K562 (cell line): ENCODE measurements at places on chromosomes 11 and 22.

DNA sequence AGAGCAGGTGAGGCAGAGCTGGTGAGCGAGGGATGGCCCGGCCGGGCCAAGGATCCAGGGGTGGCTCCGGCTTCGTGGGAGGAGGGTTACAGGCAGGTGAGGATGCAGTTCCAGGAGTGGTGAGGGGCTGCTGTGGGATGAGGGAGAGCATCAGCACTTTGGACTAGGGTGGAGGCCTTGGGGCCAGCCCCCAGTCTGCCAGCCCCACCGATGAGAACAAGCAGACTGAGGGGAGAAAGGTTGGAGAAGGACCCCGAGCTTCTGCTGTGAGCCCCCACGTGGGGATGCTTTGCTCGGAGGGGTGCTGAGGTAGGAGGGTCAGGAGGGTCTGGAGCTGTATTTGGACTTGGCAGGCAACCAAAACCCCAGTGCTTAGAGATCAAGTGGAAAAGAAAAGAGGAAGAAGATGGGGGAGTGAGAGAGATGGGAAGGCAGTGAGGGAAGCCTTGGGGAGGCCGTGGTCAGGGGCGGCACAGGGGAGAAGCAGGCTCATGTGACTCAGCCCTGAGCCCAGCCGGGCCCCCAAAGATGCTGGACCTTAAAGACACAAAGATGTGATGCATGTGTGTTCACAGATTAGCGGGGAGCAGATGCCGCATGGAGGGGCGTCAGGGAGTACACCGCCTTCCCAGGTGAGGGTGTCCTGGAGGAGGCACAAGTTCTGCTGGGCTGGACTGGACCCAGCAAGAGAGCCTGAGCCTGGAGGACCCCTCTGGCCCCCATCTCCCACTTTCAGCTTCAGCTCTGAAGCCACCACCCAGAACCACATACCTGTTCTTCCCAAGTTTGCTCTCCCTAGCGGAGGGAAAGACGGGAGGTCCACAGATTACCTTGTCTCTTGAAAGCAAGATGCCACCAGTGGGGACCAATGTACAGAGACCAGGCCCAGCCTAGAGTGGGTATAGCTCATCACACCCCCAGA lies 91.3 kb downstream of the CDKN1C start:
- H3K36me3 ChIP-seq: no peaks in the 10 kb centered on the region
- H3K27ac ChIP-seq: no peak overlapping the region
- 0 out of 2 replicates have a peak, but pooled peaks cover 3% of the 10 kb centered on the region for H3K27me3 ChIP-seq
- H3K4me1 ChIP-seq: peaks cover 70% of the 10 kb centered on the region
- no peak for DNase-seq
- no peak overlapping the region for H3K4me3 ChIP-seq

GRCh38 chr22:23212061-23213021 lies 32.0 kb downstream of the BCR start:
- no peak overlapping the region for H3K4me3 ChIP-seq
- H3K4me1 ChIP-seq: peaks cover 26% of the 10 kb centered on the region
- H3K27me3 ChIP-seq: no peaks in the 10 kb centered on the region
- peak; percentile 60 for DNase-seq

GRCh38 chr11:128921793-128922192 lies 20.9 kb downstream of the TP53AIP1 start:
- H3K36me3 ChIP-seq: no peaks in the 10 kb centered on the region
- H3K4me3 ChIP-seq: no peak overlapping the region
- H3K4me1 ChIP-seq: no peaks in the 10 kb centered on the region
- H3K27ac ChIP-seq: no peak overlapping the region
- H3K27me3 ChIP-seq: peaks cover 15% of the 10 kb centered on the region

GRCh38 chr11:71370895-71371673 lies 77.1 kb downstream of the DHCR7 start:
- no peak overlapping the region for H3K4me3 ChIP-seq
- H3K27me3 ChIP-seq: peaks cover 31% of the 10 kb centered on the region
- peak; percentile 6 for DNase-seq

- H3K4me3 ChIP-seq: no peak overlapping the region
- H3K27me3 ChIP-seq: no peaks in the 10 kb centered on the region
- no peaks in the 10 kb centered on the region for H3K36me3 ChIP-seq
- H3K27ac ChIP-seq: no peak overlapping the region
Measured at GRCh38 chr11:83449338-83449913, 163.3 kb upstream of the CCDC90B start.

- no peaks in the 10 kb centered on the region for H3K36me3 ChIP-seq
- no peaks in the 10 kb centered on the region for H3K27me3 ChIP-seq
- H3K27ac ChIP-seq: no peak overlapping the region
- no peak for DNase-seq
- H3K4me3 ChIP-seq: no peak overlapping the region
- H3K4me1 ChIP-seq: no peaks in the 10 kb centered on the region
Measured at GRCh38 chr11:10091314-10092045, 202.5 kb downstream of the SBF2 start.

GRCh38 chr22:28428271-28428670 lies 251.4 kb downstream of the TTC28 start:
- no peaks in the 10 kb centered on the region for H3K27me3 ChIP-seq
- no peaks in the 10 kb centered on the region for H3K4me1 ChIP-seq
- H3K27ac ChIP-seq: no peak overlapping the region
- no peak for DNase-seq
- H3K36me3 ChIP-seq: no peaks in the 10 kb centered on the region

GRCh38 chr11:8164746-8165145 lies 4.1 kb downstream of the RIC3 start:
- no peak overlapping the region for H3K27ac ChIP-seq
- H3K36me3 ChIP-seq: no peaks in the 10 kb centered on the region
- no peaks in the 10 kb centered on the region for H3K4me1 ChIP-seq
- no peak overlapping the region for H3K4me3 ChIP-seq

DNA sequence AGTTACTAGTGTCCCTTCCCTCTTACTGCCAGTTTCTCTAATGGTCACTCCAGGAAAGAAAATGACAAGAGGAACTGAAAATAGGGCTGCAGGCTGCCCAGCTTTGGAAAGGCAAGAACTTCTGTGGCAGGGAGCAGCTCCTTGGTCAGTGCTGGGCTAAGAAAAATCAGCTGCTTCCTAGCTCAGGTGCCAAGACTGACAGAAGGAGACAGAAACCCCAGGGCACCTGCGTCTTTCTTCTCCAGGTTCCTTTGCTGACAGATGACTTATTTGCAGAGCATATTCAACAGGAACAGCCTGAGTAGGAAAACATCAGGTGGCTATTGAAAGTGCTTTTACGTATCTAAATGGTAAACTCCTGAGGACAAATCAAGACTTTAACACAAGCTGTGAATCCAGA lies 25.4 kb downstream of the MAML2 start:
- H3K36me3 ChIP-seq: 0 out of 3 replicates have a peak, but pooled peaks cover 3% of the 10 kb centered on the region
- H3K27ac ChIP-seq: peak overlapping the region; percentile 77
- H3K4me3 ChIP-seq: no peak overlapping the region
- H3K4me1 ChIP-seq: peaks cover 68% of the 10 kb centered on the region

DNA sequence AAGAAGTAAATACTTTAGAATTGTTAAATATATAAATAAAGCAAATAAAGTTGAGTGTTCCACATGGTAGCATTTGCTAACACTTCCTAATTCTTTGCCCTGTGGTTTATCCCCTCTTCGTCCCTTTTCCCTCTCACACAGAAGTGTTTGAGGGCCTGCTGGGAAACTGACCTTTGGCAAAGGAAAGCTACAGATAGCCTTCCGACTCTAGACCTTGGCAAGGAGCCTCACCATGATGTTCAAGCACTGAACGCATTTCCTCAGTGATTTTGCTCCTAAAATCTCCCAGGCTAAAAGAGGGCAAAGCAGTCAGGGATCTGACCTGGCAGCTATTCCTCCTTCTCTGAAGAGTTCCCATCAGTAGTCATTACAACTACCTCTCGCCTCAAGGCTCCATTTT lies 52.5 kb upstream of the HORMAD2 start:
- H3K36me3 ChIP-seq: peaks cover 30% of the 10 kb centered on the region; the same call in 1 of the 3 replicates
- no peak for DNase-seq
- H3K4me3 ChIP-seq: no peak overlapping the region
- H3K4me1 ChIP-seq: no peaks in the 10 kb centered on the region
- no peak overlapping the region for H3K27ac ChIP-seq

- no peak overlapping the region for H3K4me3 ChIP-seq
- H3K27me3 ChIP-seq: peaks cover 16% of the 10 kb centered on the region
- DNase-seq: no peak
- no peaks in the 10 kb centered on the region; the same call in 1 of the 2 replicates for H3K4me1 ChIP-seq
Measured at GRCh38 chr11:121590772-121591404, 138.1 kb upstream of the SORL1-AS1 start.

DNA sequence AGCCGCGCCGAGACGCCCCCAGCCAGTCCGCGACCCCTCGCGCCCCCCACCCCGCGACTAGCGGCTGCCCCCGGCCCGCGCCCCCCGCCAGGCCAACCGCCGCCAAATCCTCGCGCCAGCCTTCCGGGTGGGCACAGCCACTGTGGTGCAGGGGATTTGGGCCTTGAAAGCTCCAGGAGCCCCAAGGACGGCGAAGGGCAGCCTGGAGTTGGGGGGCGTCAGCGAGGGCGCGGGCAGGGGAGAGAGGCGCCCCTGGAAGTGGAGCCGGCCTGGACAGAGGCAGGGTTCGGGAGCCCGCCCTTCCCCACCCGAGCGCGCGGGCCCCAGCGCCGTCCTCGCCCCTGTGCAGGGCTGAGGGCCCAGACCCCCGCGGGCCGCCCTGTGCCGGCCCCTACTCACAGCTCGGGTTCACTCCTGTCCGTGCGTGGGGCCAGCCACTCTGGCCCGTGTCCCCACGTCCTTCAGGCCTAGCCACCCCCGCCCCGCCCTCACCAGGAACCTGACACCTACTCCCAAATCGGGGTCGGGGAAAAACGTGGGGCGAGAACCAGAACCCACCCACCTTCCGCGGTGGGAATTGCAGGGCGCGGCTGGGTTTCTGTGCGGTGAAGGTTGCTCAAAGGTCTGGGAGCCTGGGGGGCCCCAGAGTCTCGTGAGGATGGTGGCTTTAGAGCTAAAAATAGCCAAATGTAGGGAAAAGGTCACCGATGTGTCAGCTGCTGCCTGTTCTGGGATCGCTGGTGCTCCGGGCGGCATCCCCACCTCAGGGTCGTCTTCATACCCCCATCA lies at the start of gene CPT1B:
Gene CPT1B (minus strand): TSS at position 441 of the 789 bp plus-strand sequence. CDS start 512 bp downstream, outside the sequence.
- no peak within 1 kb of the TSS for H3K4me3 ChIP-seq
- H3K27ac ChIP-seq: no peak within 1 kb of the TSS
- no peaks in the 10 kb centered on the region for H3K27me3 ChIP-seq
- peaks cover 4% of the 10 kb centered on the region; the same call in 1 of the 3 replicates for H3K4me1 ChIP-seq
- DNase-seq: no peak

DNA sequence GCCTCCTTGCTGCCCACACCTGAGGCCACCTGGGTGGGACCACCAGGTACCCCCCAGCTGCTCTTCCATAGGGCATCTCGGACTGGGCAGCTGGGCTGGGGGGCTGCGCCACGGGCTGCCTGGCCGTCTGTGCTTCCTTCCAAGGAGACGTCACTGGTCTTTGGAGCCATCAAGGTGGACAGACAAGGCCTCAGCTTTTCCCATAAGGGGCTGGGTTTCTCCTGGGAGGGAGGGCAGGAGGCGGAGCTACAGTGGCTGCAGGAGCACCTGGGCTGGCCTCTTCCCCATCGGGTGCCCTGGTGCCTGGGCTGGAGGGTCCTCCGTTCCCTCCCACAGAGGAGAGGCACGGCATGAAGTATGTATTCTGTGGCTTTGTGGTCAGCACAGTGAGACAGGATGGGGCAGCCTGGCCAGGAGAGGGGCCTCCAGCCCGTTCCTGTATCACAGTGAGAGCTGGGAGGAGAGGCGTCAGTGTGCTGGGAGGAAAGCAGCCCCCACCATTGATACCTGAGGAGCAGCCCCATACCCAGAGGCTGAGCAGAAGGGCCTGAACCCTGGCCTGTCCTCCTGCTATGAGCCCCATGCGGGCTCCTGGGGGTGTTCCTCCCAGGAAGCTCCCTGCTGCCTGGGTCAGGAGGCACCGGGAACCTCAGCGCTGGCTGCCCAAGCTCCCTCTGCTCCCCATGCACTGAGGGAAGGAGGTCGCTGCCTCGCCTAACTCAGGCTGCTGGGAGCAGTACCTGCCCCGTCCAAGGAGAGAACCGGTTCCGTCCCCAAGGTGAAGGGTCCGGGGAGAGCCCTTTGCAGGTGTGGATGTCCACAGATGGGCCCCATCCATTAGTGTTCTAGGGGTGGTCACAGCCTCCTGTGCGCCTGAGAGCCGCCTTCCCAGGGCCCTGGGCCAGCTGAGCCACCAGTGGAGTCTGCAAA lies 1075.0 kb downstream of the BRD1 start:
- H3K27me3 ChIP-seq: peaks cover 21% of the 10 kb centered on the region
- H3K27ac ChIP-seq: no peak overlapping the region
- no peaks in the 10 kb centered on the region for H3K4me1 ChIP-seq
- no peak overlapping the region for H3K4me3 ChIP-seq

DNA sequence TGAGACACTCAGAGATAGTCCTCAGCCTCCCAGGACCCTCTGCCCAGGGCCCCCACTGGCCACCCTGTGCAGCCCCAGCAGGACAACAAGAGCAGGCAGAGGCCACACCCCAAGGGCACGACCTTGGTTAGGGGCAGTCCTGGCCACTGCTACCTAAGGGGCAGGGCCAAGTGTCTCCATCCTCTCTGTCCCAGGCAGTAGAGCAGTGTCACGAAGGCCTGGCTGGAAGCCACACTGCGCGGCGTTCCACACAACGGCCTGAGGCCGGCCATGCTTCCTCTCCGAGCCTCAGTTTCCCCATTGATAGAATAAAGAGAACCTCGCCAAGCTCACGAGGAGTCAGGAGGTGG lies 1074.3 kb downstream of the BRD1 start:
- DNase-seq: no peak
- no peak overlapping the region for H3K4me3 ChIP-seq
- no peak overlapping the region for H3K27ac ChIP-seq
- H3K27me3 ChIP-seq: peaks cover 2% of the 10 kb centered on the region; the same call in 1 of the 3 replicates
- H3K4me1 ChIP-seq: no peaks in the 10 kb centered on the region
- H3K36me3 ChIP-seq: no peaks in the 10 kb centered on the region

GRCh38 chr11:100068116-100068515 lies 619.0 kb upstream of the ARHGAP42 start:
- no peak for DNase-seq
- no peak overlapping the region for H3K4me3 ChIP-seq
- no peaks in the 10 kb centered on the region for H3K4me1 ChIP-seq

DNA sequence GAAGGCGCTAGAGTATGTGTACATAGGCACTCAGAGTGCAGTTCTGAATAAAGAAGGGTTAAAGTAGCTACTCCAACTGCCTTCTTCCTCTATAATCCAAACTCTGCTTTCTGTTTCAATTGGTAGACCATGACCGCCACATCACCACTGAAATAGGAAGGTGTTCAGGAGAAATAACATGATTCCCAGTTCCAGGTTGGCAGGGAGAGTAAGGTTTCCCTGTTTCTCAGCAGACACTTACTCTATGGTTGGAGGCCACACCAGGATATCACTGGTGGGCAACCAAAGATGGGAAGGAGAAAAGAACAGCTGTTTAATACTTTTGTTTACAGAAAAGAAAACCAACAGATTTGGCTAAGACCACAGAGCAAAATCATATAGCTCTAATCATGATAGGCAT lies 37.9 kb downstream of the PAK1 start:
- no peak overlapping the region for H3K4me3 ChIP-seq
- H3K27ac ChIP-seq: no peak overlapping the region
- H3K4me1 ChIP-seq: no peaks in the 10 kb centered on the region
- no peaks in the 10 kb centered on the region; the same call in 1 of the 2 replicates for H3K27me3 ChIP-seq

- no peak overlapping the region for H3K27ac ChIP-seq
- peak; percentile 54 for DNase-seq
- H3K4me1 ChIP-seq: peaks cover 9% of the 10 kb centered on the region; the same call in 2 of the 3 replicates
- H3K27me3 ChIP-seq: peaks cover 50% of the 10 kb centered on the region
- H3K4me3 ChIP-seq: no peak overlapping the region
Measured at GRCh38 chr22:23122216-23122957, 19.4 kb downstream of the RSPH14 start.

- DNase-seq: no peak
- no peaks in the 10 kb centered on the region for H3K36me3 ChIP-seq
- no peaks in the 10 kb centered on the region for H3K4me1 ChIP-seq
- H3K27me3 ChIP-seq: 0 out of 2 replicates have a peak, but pooled peaks cover 6% of the 10 kb centered on the region
Measured at GRCh38 chr11:32331098-32331497, 104.2 kb downstream of the WT1 start.

GRCh38 chr11:69135420-69136363 lies 20.0 kb upstream of the SMIM38 start:
- DNase-seq: no peak
- H3K27me3 ChIP-seq: peaks cover 3% of the 10 kb centered on the region
- peaks cover 23% of the 10 kb centered on the region; the same call in 2 of the 3 replicates for H3K4me1 ChIP-seq
- no peaks in the 10 kb centered on the region for H3K36me3 ChIP-seq
